Stimulated activated CD4-positive, alpha-beta T cell treated with anti-CD3 and anti-CD28 coated beads, Interleukin-2, amount 100 ng/mL, for 4 hours (primary cell): ENCODE measurements at places on chromosomes 4 and X.

DNA sequence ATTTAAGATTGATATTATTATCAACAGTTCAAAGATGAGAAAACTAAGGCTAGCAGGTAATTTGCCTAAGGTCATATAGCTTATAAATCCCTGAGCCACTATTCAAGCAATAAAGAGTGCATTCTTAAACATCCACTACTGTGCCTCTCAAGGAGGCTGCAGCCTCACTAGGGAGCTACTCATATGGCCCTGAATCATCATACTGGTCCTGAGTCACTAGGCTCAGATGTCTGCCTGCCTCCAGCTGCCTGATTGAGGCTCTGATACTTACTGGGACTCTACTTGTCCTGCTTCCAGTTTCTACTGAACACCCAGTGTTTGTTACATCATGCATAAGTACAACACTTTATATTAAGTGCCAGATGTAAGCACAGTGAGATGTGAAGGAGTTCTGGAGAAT lies 110.7 kb downstream of the AASDH start:
- no peak for DNase-seq

DNA sequence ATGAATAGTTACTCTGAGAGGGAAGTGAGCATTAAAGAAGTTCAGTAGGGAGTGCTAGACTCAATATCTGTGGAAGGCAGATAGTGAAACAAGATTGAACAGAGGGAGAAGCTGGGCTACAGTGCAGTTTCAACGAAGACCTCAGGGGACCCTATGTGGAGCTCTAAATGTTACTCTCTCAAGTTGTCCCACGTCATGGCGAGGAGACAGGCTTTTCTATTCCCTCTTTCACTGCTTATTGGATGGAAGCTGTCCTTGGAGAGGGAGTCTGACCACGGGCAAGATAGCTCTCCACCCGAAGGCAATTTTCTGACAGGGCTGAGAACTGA lies 42.3 kb upstream of the CCSER1 start:
- DNase-seq: no peak

GRCh38 chrX:37746951-37747350 lies 32.9 kb upstream of the CYBB start:
- no peak for DNase-seq

DNA sequence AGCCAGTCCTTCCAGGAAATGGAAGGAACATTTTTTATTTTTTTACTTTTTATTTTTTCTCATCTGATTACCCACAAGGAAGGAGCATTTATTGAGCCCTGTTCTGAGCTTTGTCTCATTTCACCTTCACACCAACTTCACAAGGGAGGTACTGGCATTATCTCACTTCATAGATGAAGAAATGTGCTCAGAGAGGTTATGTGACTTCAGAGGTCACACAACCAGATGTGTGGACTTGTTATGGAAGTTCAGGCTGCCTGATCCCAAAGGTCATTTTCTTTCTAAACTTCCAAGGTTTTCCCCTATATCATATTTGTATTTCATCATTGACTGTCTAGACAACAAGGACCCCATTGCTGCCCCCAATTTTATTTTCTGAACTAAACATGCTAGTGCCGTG lies 160.3 kb downstream of the DCLK2 start:
- DNase-seq: no peak

DNA sequence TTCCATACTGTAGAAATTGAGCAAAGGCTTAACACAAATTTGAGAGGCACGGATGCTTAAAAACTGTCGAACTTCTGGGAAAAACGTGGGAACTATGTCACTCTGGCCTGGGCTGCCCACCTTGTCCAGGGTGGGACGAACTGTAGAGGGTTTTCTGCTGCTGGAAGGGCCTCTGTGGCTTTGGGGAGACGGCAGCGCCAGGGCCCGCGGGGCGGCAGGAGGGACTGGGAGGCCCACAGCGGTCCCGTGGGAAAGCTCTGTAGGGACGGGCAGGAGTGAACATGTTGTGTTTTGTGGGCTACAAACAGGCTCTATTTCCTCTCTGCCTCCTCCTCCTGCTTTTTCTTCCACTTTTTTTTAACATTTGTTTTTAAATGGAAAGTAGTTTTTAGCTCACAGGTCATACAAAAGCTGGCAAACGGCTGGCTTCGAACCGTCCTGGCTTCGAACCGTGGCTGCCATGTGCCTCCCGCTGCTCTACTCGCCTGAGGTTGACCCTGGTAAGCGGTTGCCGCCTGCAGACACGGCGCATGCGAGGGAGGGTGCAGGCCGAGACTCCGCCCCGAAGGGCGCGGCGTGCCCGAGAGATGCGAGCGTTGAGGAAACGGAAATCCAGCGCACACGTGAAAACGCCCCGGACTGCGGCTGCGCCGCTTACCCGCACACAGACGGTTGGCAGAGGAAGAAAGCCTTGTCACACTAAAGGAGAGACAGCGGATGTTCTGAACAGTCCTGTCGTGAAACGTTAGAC lies 382.3 kb upstream of the ZFP42 start:
- DNase-seq: no peak

DNA sequence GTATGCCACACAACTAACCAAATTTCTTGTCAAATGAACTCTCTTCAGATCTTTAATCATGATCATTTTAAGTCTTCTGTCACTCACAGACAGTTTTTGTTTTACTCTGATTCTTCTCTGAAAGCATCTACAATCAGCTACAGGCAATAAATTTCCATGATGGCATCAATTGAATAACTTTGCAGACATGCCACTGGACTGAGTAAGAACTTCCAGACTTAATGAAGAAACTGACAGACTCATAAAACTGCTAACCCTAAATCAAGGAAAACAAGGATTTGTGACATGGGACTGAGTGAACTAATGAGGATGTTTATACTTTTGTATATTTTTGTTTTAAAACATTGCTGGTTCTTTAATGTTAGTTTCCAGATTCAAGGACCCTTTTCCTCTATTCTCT lies 5.5 kb upstream of the PPP1R2C start:
- no peak for DNase-seq

DNA sequence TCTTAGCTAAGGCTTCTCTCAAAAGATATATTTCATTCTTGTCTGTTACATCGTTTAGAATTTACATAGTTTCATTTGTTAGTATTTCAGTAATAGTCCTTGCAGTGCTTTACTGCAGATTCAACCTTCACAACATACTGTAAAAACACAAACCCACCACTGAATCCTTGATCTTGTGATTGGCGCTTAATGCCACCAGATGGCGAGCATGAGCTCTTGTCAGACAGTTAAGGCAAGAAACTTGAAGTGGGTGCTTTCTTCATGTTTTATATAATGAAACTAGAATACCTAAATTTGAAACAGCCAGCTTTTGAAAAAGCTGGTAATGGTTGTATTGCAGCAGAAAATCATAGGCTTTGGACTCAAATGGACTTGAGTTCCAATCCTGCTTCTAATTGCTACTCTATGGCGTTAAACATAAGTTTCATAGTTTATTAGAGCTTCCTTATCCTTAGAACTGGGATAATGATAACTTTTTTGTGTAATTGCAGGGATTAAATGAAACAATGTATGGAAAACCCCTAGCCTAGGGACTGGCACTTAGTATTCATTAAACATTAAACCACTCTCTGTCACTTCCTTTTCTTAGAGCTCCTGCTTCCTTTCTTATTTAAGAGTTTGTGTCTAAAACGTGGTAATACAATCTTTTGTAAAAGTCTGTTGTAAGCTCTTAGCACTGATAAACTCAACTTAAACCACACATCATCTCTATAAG lies 95.1 kb downstream of the USP9X start:
- peak; percentile 8 for DNase-seq

- DNase-seq: no peak
Measured at GRCh38 chr4:28976369-28976768, 1743.8 kb upstream of the PCDH7 start.

DNA sequence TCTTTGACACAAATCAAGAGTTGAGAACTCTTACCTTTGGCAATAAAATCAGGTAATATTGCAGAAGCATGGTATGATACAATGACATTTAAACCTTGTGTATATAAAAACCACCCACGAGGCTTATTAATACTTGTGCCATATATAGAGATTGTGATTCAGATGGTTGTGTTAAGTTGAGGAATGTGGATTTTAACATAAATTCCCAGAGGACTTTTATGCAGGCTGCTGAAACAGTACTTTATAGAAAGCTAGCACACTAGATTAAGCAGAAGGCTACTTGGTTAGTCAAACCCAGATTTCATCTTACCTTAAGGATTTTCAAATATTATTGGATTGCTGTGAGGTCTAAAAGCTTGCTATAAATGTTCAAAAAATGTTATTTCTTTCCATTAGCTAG lies 325.7 kb upstream of the PCDH10 start:
- no peak for DNase-seq

DNA sequence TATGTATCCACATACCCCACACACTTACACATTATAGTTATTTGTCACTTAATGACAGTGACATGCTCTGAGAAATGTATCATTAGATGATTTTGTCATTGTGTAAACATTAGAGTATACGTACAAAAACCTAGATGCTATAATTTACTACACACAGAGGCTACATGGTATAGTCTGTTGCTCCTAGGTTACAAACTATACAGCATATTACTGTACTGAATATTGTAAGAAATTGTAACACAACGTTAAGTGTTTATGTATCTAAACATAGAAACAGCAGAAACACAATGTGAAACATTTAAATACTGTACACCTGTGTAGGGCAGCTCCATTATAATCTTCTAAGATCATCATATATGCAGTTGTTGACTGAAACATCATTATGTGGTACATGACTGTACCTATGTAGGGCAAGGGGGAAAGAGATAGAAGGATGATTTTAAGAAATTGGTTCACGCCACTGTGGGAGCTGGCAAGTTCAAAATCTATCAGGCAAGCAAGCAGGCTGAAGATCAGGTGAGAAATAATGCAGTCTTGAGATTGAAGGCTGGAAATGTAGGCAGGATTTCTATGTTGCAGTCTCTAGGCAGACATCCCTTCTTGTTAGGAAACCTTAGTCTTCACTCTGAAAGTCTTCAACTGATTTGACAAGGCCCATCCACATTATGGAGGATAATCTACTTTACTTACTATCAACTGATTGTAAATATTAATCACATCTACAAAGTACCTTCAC lies 78.0 kb upstream of the CPEB2 start:
- no peak for DNase-seq

GRCh38 chr4:8778291-8778690 lies 93.3 kb downstream of the HMX1 start:
- DNase-seq: no peak

DNA sequence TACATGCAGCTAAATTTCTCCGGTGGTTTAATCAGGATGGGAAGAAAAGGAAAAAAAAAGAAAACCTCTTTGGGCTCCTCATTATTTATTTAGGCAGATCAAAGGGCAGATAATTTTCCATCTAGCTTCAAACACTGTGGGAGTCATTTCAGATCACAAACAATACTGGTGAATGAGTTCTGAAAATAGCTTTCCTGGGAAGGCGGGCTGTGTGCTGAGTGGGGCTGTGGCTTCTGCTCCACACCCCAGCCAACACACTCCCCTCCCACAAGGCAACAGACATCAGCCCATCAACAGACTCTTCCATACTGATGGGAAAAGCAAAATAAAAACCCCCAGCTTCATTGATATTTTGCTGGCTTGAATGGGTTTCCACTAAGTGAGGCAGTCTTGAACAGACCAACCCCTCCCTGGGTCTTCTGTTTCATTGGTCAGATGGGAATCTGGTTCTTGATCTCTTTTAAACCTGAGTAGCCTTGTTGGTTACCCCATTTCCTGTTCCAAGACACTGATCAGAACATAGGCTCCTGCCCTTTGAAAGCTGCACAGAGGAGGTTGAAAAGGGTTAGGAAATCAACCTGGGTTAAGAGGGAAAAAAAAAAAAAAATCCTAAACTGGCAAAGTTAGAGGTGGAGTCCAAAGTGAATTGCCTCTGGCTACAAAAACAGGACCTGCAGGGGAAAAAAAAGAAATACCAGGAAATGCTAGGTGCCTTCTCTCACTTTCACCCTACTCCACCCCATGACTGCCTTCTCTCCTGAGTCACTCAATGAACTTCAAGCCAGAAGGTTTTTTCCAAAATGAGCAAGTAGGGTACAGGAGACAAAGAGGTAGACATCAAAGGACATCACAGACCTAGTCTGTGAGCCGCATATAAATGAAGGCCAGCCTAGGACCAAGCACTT lies 20.0 kb downstream of the AMOT start:
- no peak for DNase-seq

DNA sequence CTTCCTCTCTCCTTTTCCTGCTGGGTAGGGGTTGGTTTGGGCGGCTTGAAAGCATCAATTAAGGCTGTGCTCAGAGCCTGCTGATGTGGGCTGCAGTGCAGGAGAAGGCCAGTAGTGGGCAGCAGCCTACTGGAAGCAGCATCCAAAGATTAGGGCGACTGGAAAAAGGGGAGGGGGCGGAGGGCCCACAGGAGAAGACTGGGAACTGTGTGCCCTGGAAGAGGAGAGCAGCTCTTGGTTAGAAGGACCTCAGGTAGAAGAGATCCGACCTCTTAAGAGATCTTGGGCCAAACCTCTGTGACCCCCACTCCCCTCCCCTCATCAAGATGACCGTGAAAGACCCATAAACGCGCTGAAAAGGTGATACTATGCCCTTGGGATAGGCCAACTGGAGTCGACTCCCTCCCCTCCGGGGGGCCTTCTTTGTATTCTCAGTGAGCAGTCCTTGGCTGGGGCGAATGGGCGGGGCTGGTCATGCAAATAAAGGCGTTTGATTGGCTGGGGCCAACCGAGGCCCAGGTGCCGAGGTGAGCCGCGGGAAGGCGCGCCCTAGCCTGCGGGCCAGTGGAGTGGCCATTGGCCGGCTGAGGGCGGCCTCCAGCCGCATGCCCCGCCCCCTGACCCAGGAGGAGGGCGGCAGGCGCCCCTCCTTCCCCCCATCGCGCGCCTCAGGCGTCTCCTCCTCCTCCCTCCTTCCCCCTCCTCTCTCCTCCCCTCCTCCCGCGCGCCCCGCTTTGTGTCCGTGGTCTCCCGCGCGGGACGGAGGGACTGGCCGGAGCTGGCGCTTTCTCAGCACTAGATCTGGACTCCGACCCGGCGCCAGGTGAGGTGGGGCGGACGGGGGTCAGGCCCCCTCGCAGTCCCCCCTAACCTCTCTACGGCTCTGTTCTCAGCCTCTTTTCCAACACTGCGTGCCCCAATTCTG lies 10.1 kb downstream of the DLG3 start:
- DNase-seq: no peak

GRCh38 chr4:122017296-122017695 lies 65.4 kb upstream of the TRPC3 start:
- DNase-seq: no peak

DNA sequence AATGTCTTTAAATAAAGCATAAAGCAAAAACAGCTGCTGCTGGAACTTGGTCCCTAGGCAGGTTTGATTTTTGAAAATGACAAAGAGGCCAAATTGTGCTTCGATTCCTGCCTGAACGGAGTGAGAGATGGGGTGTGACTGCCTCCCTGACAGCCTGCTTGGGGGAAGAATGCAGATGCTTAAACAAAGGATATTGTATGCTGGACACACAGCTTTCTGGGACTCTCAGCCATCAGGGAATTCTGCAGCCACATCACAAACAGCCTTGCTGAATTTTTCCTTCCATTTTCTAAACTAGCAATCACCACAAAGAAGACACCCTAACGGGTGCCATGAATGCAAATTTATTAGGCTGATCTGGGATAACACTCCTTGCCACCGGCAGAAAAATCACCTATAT lies 83.9 kb upstream of the CPEB2 start:
- no peak for DNase-seq
